Activated CD4-positive, alpha-beta T cell treated with anti-CD3 and anti-CD28 coated beads for 1 hour (primary cell): ENCODE measurements at places on chromosomes 16 and 17.

- no peak for DNase-seq
Measured at GRCh38 chr16:87160234-87160636, 157.0 kb downstream of the C16orf95 start.

DNA sequence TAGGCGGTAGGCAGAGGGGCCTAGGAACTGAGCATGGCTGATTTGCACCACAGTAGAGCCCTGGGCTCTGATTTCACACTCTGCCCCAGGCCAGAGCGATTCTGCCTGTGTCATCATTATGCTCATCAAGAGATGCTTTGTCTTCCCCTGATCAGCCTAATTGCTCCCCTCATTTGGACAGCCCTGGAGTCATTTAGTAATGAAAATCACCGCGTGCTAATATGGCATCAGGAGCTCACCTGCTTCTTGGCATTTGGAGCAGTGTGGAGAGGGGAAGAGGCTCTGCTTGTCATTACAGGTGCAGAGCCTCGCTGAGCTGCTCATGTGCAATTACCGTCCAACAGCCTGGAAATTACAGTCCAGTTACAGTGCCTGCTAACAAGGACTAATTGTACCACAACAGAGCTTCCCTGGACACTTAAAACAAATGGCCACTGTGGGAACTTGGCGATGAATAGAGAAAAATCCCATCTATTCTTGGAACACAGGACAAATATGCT lies 157.1 kb upstream of the WSCD1 start:
- no peak for DNase-seq

DNA sequence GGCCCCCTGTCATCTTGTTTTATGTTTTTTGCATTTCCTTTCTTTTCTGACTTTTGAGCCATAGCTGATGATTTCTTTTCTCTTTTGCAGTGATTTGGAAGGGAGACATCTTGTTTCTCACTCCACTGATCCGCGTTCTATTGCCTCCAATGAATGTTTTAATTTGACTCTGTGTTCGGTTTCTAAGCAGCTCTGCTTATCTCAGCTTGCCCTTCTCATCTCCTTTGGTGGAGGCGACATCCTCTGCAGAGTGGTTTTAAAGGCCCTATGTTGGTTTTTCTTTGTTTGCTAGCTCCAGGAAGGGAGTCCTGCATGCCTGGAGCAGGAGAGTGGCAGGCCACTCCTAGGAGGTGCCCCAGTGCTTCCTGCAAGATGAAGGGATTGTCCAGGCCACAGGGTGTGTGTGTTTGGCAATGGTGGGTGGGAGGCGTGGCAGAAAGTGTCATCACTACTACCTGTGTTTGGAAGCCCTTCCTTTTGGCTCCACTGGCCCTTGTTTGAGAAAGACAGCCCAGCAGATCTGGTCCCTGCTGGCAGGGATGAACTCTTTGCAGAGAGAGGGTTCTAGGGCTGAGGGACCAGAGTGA lies 13.6 kb downstream of the SMPD3 start:
- DNase-seq = no peak

DNA sequence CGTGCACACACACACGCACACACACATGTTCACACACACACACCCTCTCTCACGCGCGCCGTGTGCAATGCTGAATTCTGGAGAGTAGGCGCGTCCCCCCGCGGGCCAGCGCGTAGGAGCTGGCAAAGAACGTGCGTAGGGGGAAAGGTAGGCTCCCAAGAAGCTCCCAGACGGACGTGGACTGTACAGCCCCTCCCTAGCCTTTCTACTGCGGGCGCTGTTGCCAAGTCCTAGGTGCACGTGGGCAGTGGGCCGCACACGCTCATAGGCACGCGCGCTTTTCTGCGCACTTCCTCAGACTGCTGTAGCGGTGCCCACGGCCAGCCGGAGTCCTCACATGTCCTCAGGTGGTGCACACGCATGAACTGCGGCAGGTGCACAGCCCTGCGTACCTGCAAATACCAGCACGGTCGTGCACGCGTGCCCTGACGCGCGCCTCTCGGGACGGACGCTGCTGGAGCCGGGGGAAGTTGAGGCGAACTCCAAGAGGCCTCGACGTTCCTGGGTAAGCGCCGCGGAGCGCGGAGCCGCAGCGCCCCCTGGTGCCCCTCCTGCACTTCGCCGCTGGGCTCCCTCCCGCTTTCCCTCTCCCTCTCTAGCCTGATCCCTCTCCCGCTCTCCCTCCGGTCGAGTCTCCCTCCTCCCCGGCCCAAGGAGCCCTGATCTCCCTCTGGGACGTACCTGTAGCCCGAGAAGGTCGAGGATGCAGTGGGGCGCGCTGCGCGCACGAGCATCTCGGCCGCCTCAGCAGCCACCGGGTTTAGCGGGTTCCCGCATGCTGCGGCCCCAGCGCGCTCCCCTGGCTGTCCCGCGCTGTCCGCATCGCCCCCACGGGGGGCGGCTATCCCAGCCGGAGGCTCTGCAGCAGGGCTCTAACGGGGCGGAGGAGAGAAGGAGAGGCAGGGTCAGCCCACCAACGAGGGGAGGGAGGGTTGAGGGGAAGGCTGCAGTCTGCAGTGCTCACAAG lies 749 bp downstream of the GRIN2A start:
- no peak for DNase-seq

DNA sequence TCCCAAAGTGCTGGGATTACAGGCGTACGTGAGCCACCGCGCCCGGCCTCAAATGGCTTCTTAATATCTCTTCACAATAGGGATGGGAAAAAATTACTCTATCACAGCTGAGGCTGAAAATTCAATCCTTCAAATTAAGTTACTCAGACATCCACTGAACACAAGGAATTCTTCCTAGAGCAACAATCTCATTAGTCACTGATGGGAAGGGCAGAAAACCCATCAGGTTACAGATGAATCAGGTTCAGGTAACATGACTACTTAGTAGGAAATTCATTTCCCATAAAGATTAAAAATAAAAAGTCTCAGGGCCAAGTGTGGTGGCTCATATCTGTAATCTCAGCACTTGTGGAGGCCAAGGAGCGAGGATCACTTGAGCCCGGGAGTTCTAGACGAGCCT lies 42.5 kb upstream of the ABR start:
- no peak for DNase-seq

DNA sequence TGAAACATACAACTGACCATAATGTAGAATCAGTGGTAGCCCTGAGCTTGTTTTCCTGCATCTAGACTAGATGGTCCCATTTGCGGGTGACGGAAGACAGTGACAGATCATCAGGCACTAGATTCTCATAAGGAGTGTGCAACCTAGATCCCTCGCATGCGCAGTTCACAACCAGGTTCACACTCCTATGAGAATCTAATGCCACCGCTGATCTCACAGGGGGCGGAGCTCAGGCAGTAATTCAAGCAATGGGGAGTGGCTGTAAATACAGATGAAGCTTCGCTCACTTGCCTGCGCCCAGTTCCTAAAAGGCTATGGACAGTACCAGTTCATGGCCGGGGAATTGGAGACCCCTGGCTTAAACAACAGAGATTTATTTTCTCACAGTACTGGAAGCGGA lies 656.3 kb downstream of the HS3ST4 start:
- DNase-seq = no peak
